ENCODE measurements at places on chromosomes 13 and 19. TPM values are rescaled to one million over a fixed set of nuclear protein-coding genes. Genes with fewer than 3 reads are reported as not detected.

DNA sequence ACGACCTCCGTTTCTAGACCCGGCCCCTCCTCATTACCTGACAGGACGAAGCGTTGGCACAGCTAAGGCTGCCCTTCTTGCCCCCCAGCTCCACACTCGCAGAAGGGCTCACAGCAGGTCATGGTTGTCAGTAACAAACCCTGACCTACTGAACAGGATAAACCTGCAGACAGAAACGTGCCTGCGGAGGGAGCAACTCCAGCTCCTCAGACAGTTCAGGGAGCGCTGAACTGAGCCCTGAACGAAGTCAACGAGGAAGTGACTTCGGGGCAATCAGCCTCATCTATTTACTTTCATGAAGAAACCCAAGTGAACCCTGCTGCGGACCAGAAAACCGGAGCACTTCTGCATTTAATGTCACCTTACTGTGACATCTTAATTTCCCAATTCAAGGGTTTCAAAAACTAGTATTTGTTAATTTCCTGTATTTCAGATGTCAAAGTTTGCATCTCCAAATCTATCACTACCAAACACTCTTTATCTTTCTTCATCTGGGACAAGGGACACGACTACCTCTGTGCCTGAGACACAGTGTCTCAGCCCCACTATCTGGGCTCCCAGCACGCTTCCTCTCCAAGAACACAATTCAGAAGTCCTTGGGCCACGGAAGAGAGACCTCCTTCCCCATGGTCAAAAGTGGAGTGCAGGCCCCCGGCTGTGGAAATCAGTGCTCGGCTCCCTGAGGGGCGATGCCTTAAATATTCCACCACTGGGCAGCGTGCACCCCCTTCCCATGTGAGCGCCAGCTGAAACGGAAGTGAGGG lies 40.2 kb downstream of the CARS2 start:
- no peak for DNase-seq
- H3K27ac ChIP-seq = no peak overlapping the region
- H3K4me1 ChIP-seq = no peaks in the 10 kb centered on the region
- no peak overlapping the region for H3K4me3 ChIP-seq
- H3K27me3 ChIP-seq = no peaks in the 10 kb centered on the region

Gene HCN2
- total RNA-seq = not detected

Gene ZNF610
- total RNA-seq = 2.9 TPM

Gene ZNF100
- 5.2 TPM for total RNA-seq
